ENCODE measurements at places on chromosomes 3 and 15. TPM values are rescaled to one million over a fixed set of nuclear protein-coding genes. Genes with fewer than 3 reads are reported as not detected.

The SPINK8 gene
- not detected for total RNA-seq

The SLC6A1 gene
- total RNA-seq = not detected

The PCBP4 gene
- 22.3 TPM for total RNA-seq

The CORO2B gene
- not detected for total RNA-seq

The GRK7 gene
- total RNA-seq = not detected

The P2RY1 gene
- 0.34 TPM for total RNA-seq

The PRTG gene
- not detected for total RNA-seq

The EBLN2 gene
- 9.1 TPM for total RNA-seq

The EHHADH gene
- 1.9 TPM for total RNA-seq

The GOLGA8M gene
- 3.8 TPM for total RNA-seq

The MUC4 gene
- 0.49 TPM for total RNA-seq

The ATP13A4 gene
- 1.0 TPM for total RNA-seq

The CAMKV gene
- not detected for total RNA-seq

The GAP43 gene
- total RNA-seq = not detected

The NUTM1 gene
- total RNA-seq = not detected

The SERPINI2 gene
- not detected for total RNA-seq

The MAPKAPK3 gene
- 183 TPM for total RNA-seq

The MEGF11 gene
- total RNA-seq = not detected

The ATP13A5 gene
- total RNA-seq = not detected

The P2RY12 gene
- not detected for total RNA-seq

The MAGEL2 gene
- total RNA-seq = not detected
